Activated CD4-positive, alpha-beta T cell treated with anti-CD3 and anti-CD28 coated beads, Interleukin-2, amount 50 U/mL, for 4 hours (primary cell): ENCODE measurements at places on chromosomes 16 and 17.
A peak's percentile ranks its signal among the peaks of the same experiment; 100 is the strongest.

DNA sequence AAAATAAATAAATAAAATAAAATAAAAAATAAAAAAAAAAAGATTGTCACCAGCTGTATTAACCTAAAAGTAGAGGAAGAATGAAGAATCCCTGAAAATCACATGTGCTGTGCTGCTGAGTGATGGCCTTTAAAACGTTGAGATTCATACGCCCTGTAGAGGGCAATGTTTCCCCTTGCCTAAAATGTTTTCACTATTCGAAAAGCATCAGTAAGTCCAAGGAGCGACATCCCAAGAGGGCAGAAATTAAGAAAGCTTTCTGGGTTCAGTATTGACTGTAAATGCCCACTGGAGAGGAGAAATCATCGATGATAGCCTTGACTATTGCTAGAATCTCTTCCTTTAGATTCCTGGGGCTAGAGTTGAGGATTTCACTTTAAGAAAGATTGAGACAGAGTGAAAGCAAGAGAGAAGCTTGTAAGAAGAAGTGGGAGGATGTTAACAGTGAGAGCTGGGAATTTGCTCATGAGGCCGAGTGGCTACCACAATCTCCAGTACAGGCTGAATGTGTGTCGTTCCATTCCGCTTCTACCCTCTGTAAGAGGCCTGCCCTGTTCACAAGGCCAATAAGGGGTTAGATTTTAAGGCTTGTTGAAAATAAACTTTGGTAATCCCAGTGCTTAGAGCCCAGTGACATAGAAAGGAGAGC lies 170.8 kb upstream of the FAM20A start:
- DNase-seq: no peak

DNA sequence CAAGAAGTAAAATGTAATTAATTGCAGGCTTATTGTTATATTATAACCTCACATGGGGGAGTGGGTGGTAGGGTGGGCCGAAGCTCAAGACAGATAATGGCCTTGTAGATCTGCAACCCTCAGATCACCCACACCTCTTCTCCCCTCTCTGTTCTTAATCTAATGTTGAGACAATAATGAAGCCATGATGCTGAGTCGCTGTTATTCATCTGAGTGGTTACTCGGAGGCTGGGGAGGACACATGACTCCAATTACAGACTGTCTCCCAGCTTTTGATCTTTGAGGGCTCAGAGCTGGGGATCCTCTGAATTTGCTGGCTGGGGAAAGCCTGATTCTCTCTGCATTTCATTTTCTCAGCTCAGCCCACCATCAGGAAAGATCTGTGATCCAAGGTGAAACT lies 275.3 kb downstream of the SHISA9 start:
- no peak for DNase-seq

DNA sequence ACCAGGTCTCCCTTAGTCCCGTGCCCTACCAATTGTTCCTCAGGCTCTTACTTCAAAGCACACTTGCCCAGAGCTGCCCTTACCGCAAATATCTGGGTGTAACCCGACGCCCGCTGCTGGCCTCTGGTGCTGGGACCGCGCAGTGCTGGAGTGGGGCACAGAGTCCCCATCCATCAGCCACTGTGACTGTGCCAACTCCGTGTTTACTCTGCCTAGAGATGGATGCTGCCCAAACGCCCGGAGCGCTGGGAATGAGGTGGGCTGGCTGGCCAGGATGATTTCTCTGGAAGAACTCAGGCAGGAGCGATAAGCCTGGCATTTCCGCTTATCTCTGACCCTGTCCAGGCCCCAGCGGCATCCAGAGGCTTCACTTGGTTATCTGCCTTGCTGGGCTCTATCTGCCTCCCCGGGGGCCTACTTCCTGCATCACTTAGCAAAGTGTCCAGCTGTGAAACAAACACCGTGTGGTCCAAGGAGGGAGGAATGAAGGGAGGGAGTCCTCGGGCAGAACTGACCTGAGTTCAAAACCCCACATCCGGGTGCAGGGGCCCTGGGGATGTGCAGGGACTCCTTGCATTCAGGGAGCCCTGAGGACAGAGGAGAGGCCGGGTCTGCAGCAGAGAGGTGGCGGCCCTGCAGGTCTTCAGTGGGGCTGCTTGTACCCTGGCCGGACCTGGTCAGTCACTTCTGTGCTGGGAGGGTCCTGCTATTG lies 9.4 kb upstream of the MYLK3 start:
- DNase-seq: no peak

- no peak for DNase-seq
These were observed 119.9 kb downstream of the COPRS start for GRCh38 chr17:31738996-31739699.

GRCh38 chr16:90046971-90047713 lies 27.9 kb upstream of the DBNDD1 start:
- DNase-seq: no peak

- DNase-seq: no peak
These were observed 59.2 kb downstream of the CNGB1 start for GRCh38 chr16:57911743-57912142.

DNA sequence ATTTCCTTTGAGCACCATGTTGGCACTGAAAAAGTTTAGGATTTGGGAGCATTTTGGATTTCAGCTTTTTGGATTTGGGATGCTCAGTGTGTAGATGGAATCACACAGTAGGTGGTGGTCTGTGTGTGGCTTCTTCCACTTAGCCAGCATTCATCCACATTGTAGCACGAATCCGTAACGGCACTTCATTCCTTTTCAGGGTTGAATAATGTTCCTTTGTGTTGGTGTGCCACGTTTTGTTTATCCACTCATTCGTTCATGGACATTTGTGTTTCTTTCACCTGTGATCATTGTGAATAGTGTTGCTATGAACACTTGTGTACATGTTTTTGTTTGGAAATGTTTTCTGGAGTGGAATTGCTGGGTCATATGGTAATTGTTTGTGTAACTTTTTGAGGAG lies 85.1 kb downstream of the RAP1GAP2 start:
- no peak for DNase-seq

DNA sequence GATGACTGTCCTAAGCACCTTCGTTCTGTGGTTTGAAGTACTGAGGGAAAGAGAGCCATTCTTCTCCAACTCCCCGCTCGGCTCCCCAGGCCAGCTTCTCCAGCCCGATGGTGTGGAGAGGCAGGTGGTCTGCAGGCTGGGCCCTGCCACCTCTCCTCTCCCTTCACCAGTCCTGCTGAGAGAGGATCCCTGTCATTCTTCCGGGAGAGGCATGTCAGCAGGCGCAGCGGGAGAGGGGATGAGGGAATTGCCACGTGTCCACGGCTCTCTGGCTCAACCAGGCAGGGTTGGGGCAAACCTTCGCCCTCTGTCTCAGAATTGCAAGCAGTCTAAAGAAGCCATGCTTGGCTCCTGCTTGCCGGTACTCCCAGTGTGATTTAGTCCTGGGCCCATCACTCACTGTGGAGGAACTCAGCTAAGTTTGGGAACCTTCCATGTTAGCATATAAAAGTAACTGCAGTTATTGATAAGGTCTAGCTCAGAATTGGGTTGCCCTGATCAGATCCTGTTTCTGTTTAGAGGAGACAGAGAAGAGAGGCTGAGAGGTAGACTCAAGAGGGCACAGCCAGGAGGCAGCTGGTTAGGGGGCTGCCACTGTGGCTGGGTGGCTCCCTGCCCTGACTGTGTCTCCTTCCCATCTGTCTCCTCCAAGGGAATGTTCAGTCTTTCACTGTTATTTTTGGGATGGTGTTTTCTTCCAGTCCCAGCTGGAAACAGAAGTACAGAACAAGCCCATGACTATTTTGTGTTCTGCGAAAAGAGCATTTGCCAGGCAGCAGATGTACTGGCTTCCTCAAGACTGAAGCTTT lies 17.4 kb downstream of the HS3ST3B1 start:
- no peak for DNase-seq

GRCh38 chr17:15944759-15945526 lies at the start of gene ADORA2B:
ADORA2B (plus strand) TSS chr17:15945130; CDS start chr17:15945249, 119 bp downstream.
- DNase-seq: peak; percentile 18

DNA sequence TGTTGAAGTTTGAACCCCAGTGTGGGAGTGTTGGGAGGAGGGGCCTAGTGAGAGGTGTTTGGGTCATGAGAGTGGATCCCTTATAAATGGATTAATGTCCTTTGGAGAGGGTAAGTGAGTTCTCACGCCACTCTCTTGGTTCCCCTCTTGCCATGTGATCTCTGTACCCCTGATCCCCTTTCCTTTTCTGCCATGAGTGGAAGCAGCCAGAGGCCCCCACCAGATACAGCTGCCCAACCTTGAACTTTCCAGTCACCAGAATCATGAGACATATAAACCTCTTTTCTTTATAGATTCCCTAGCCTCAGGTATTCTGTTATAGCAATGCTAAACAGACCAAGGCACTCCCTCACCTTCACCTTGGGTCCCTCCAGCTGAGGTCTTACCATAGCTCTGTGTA lies 7.4 kb downstream of the SLC6A2 start:
- no peak for DNase-seq

DNA sequence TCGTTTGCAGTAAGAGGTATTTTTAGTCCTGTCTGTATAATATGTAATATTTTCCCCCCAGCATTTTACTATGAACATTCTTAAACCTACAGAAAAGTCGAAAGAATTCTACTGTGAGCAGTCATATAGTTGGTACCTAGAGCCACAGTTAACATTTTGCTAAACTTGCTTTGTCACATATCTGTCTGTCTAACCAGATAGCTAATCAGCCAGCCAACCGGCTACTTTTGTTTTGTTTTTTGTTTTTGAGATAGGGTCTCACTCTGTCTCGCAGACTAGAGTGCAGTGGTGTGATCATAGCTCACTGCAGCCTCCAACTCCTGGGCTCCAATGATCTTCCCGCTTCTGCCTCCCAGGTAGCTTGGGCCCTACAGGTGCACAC lies 73.3 kb downstream of the ABCC1 start:
- DNase-seq: no peak

DNA sequence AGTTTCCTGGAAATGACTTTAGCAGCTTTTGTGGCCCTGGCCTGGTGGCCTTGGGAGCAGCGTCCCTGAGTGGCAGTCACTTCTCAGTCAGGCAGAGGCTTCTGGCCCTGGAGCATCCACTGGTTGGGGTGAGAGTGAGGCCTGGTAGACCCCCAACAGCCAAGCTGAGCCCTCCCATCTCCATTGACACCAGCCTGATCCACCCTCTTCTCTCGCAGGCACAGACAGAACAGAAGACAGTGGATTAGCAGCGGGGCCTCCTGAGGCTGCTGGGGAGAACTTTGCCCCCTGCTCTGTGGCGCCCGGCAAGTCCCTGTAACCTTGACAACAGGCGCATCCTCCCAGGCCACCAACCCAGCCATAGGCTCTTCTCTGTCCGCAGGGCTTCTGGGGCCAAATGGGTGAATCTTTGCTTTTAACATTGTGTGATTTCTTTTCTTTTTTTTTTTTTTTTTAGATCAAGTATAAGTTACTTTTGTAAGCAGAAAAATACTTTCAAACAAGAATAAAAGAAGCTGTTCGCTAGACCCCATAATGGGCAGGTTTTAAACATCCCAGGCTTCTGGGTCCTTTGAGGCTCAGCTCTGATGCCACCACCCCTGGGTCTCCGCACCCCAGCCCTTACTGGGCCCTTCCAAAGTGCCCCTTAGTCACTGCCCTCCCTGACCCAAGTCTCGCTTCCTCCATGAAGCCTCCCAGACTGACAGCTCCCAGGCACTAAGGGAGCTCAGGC lies 12.7 kb upstream of the FLYWCH1 start:
- no peak for DNase-seq

- no peak for DNase-seq
These were observed 19.0 kb downstream of the ADAD2 start for GRCh38 chr16:84209989-84210388.

DNA sequence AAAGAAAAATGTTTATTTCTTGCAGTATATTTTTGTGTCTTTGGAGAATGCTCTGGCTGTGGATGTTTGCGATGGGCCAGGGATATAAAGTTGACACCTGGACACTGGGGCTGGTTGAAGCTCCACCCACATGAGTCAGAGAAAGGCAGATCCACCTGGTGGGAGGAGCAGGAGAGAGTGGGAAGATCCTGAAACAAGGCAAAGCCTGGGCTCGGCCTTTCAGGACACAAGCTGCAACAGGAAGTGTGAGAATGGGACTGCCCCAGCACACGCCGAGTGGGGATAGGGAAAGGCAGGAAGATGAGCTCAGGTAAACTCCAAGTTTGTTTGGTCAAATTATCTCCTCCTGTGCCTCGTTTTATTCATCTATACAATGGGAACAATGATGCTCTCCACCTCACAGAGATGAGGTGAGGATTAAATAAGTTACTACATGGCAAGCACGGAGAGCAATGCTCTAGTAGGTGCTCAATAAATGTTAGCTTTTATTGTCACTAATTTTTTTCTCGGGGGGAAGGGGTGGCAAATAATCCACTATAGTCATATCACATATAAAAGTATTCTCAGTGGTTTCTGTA lies 21.4 kb upstream of the PITPNM3 start:
- DNase-seq: no peak

DNA sequence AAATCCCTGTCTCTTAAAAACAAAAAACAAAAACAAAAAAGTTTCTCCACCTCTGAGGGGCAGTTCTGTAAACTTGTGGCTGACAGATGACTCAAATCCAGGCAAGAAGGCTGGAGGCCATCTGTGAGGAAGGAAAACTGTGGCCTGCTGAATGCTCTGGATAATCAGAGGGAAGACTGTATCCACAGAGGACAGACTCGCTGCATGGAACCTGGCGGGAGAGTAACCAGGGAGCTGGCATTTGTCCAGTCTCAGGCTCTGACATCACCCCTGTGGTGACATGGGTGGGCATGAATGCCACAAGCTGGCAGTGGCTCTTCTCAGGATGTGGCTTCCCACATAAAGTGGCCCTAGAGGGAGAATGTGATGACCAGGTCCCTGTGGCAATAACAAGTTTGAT lies 2.8 kb upstream of the KSR1 start:
- no peak for DNase-seq

- DNase-seq: no peak
These were observed 2.6 kb downstream of the CDH5 start for GRCh38 chr16:66369055-66369592.

GRCh38 chr16:81923296-81923695 lies 88.0 kb downstream of the SDR42E1 start:
- no peak for DNase-seq
